ENCODE measurements at places on chromosomes 16 and 17. TPM values are rescaled to one million over a fixed set of nuclear protein-coding genes. Genes with fewer than 3 reads are reported as not detected.

DNA sequence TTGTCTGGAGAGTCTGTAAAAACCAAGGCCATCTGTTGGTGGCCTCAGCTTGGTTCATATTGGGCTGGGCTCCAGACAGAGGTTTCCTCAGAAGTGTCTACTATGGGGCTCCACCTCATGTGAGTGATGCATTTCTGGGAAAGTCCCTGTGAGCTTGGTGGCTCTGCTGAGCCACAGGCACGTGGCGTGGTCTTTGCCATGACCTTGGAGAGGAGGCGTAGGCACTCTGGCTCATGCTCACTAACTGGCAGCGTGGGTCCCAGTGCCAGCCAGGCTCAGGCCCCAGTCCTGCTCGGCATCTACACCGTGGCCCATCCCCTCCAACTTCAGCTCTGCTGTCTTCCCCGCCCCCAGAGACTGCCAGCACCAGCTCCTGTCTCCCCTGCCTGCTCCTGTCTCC lies 10.7 kb upstream of the SMTNL2 start:
- no peak overlapping the region for H3K27ac ChIP-seq
- H3K4me1 ChIP-seq, result no peaks in the 10 kb centered on the region
- no peaks in the 10 kb centered on the region for H3K36me3 ChIP-seq
- H3K4me3 ChIP-seq, result no peak overlapping the region
- no peaks in the 10 kb centered on the region for H3K27me3 ChIP-seq

DNA sequence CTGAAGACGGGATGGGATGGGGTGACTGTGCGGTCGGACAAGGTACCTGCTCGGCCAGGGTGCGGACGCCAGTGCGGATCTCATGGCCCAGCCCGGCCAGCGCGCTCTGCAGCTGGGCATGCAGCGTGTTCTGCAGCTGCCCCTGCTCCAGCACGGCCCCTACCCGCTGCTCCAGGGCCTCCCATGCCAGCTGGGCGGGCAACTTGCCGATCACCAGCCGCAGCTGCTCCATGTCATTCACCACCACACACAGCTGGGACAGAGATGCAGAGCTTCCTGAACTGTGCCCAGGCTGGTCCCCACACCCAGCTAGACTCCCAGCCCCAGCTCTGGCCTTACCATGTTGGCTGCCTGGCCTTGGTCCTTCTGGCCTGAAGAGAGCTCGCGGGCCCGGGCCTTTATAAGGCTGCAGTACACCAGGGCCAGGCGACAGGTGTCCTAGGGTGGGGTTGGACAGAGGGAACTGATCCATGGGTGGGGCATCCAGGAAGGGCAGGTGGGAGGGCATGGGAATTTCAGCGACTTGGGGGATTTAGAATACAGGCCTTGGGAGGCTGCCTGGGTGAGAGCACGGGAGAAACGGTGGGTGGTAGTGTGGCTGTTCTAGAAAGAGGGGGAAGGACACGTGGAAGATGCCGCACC lies 9.8 kb downstream of the UNC13D start:
- no peak for DNase-seq
- H3K4me3 ChIP-seq, result no peak overlapping the region
- H3K27ac ChIP-seq, result no peak overlapping the region
- no peaks in the 10 kb centered on the region for H3K4me1 ChIP-seq
- H3K36me3 ChIP-seq, result no peaks in the 10 kb centered on the region

The TBC1D3I gene
- polyA plus RNA-seq, result 2.6 TPM

The SLX1A gene
- polyA plus RNA-seq, result 23.4 TPM

The PLCG2 gene
- polyA plus RNA-seq, result 2.5 TPM
